Activated naive CD8-positive, alpha-beta T cell treated with anti-CD3 and anti-CD28 coated beads, Interleukin-2, amount 10 ng/mL, durations not matched to agents 7 days and 5 days (primary cell): ENCODE measurements at places on chromosomes 6 and 20. TPM values are rescaled to one million over a fixed set of nuclear protein-coding genes. Genes with fewer than 3 reads are reported as not detected.

DNA sequence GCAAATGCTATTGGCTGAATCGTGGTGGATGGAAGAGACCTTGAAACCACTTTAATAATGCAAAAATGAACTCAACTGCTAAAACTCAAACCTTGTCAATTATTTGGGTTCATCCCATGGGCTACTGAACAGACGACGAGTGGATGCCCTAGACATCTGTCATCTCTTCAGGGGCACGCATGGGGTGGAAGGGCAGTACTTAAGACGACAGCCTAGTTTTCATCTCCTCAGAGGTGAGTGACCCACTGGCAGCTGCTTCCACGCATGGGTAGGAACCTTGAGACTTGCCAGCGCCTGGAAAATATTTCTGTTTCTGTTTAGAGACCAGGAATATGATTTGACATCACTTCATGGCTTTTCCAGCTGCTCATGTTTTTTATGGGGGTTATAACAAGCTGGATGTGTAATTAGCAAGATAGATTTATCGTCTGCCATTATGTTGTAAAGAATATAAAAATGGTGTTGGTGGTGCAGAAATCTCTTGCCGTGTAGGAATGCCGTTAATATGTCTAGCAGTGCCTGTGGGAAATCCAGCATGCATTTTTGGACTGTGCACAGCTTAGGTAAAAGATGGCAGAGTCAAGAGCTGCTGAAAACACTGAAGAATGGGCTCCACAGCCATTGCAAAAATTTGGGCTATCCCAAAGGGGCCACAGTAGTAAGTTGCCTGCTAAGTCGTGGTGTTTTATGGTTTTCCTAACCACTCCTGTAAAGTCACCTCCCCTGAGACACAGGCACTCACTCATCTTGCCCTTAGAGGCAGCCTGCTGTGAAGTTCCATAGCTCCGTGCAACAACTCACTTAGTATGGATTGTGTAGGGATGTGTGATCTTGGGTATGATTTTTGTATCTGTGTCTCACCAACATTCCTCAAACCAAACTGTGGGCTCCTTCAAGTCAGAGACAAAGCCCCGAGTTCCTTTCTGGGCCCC lies 203.3 kb downstream of the EYA2 start:
- DNase-seq, result no peak
- peaks cover 10% of the 10 kb centered on the region for H3K27me3 ChIP-seq
- no peaks in the 10 kb centered on the region for H3K4me1 ChIP-seq
- H3K4me3 ChIP-seq, result no peak overlapping the region

GRCh38 chr6:128806261-128806660 lies 76.7 kb upstream of the LAMA2 start:
- no peak overlapping the region for H3K4me3 ChIP-seq
- no peak for DNase-seq
- H3K36me3 ChIP-seq, result no peaks in the 10 kb centered on the region
- no peaks in the 10 kb centered on the region for H3K4me1 ChIP-seq

DNA sequence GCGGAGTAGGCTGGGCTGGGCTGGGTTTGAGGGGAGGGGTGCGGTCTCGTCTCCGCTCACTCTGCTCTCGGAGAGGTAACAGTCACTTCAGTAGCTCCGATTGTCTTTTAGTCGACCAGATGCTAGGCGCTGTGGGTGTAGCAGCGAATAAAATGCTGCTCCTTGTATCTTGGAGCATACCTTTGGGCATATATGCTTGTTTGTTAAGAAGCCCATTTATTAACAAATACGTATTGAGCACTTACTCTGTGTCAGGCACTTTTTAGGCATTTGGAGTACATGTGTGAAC lies 545 bp downstream of the ACTR5 start:
- DNase-seq, result no peak
- peaks cover 18% of the 10 kb centered on the region for H3K4me1 ChIP-seq
- H3K27ac ChIP-seq, result peak overlapping the region; percentile 87

- no peaks in the 10 kb centered on the region for H3K4me1 ChIP-seq
- peaks cover 10% of the 10 kb centered on the region for H3K27me3 ChIP-seq
- H3K36me3 ChIP-seq, result no peaks in the 10 kb centered on the region
- H3K4me3 ChIP-seq, result no peak overlapping the region
- DNase-seq, result no peak
- no peak overlapping the region for H3K27ac ChIP-seq
These were observed 6.8 kb downstream of the CGA start for GRCh38 chr6:87088076-87088475.

GRCh38 chr20:58169450-58169849 lies 59.0 kb downstream of the ANKRD60 start:
- no peak overlapping the region for H3K27ac ChIP-seq
- H3K27me3 ChIP-seq, result no peaks in the 10 kb centered on the region
- peaks cover 6% of the 10 kb centered on the region for H3K4me1 ChIP-seq
- no peak for DNase-seq
- H3K4me3 ChIP-seq, result no peak overlapping the region

- DNase-seq, result no peak
- H3K36me3 ChIP-seq, result no peaks in the 10 kb centered on the region
- no peaks in the 10 kb centered on the region for H3K27me3 ChIP-seq
- no peaks in the 10 kb centered on the region for H3K4me1 ChIP-seq
- no peak overlapping the region for H3K4me3 ChIP-seq
These were observed 782.4 kb upstream of the EYS start for GRCh38 chr6:66489269-66489987.

DNA sequence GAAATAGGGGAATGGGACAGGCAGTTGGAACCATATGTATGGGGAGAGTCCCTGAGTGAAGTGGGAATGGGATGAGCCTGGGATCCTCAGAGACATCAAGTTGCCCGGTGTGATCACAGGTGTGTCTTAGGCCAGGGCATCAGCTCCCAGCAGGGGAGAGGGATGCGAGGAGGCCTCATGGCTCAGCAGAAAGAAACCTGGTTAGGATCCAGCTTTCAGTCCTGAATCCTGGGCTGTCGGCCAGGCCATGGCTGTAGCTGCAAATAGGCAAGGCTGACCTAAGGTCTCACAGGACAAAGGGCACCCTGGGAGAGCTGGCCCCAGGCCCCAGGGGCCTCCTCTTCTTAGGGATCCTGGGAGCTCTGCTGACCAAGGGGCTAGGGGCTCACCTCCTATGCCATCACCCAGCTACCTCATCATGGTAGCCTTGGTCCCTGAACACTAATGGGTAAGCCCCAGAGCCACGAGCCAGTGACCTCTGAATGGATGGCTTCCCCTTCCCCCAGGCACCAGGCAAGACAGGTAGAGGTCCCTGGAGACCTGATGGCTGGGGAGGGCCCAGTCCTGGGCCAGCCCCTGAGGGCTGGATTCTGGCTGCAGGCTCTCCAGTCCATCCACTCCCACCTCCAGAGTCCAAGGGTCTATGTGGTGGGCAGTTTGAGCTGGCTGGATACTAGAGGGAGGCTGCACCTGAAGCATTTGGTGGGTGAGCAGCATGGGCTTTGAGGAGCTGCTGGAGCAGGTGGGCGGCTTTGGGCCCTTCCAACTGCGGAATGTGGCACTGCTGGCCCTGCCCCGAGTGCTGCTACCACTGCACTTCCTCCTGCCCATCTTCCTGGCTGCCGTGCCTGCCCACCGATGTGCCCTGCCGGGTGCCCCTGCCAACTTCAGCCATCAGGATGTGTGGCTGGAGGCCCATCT lies at the start of gene SLC22A7:
TSS of gene SLC22A7 (plus strand) at position 617 of the 921 bp plus-strand sequence. CDS start at position 716, 99 bp downstream.
- H3K27me3 ChIP-seq, result peaks cover 7% of the 10 kb centered on the region
- H3K4me3 ChIP-seq, result no peak within 1 kb of the TSS
- no peak within 1 kb of the TSS for H3K27ac ChIP-seq
- peaks cover 2% of the 10 kb centered on the region for H3K4me1 ChIP-seq

- peak overlapping the region; percentile 10 for H3K4me3 ChIP-seq
- H3K27ac ChIP-seq, result peak overlapping the region; percentile 47
- DNase-seq, result peak; percentile 72
- H3K36me3 ChIP-seq, result peaks cover 10% of the 10 kb centered on the region
- no peaks in the 10 kb centered on the region for H3K27me3 ChIP-seq
These were observed 82.3 kb upstream of the RIPOR2 start for GRCh38 chr6:25017932-25018567.

DNA sequence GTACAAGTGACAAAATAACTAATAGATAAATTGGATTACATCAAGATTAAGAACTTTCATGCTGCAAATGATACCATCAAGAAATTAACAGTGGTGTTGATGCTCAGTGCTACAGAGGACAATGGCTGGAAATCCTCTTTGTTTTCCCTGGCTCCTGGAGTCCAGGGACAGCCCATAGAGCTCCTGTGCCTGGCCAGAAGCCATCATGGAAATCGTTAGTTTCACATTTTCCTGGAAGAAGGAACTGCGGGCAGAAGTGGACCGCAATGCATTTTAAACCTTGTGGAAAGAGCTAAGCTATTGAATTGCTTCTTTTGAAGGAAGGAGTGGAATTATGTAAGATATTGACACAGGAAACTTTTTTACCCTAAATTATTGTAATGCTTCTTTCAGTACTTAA lies 276.0 kb downstream of the GJA1 start:
- no peaks in the 10 kb centered on the region for H3K27me3 ChIP-seq
- no peak overlapping the region for H3K27ac ChIP-seq
- no peak overlapping the region for H3K4me3 ChIP-seq
- H3K36me3 ChIP-seq, result no peaks in the 10 kb centered on the region
- no peak for DNase-seq

Gene PLTP
- total RNA-seq, result 2.9 TPM

Gene B3GAT2
- total RNA-seq, result not detected

Gene HLA-DRB5
- total RNA-seq, result not detected

Gene NUP43
- total RNA-seq, result 67.6 TPM

Gene CAGE1
- 0.17 TPM for total RNA-seq
